ENCODE measurements at places on chromosomes 4 and X.

DNA sequence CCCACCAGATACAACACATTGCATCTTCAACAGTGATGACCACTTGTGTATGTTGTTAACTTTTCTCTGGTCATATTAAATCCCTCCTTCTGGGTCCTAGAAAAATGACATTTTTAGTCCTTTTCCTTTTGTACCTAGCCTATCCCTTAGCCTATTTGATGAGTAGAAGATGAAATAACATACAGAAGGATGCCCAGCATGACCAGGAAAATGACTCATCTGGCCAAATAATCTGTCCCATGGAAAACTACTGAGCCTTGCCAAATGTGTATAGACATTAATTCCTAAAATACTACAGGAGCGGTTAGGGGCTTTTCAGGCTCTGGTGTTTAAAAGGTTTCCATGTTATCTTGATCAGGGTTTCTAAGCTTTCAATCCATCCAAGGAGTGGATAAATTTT is 129.0 kb upstream of the KCNIP4 start:
- DNase-seq = no peak

DNA sequence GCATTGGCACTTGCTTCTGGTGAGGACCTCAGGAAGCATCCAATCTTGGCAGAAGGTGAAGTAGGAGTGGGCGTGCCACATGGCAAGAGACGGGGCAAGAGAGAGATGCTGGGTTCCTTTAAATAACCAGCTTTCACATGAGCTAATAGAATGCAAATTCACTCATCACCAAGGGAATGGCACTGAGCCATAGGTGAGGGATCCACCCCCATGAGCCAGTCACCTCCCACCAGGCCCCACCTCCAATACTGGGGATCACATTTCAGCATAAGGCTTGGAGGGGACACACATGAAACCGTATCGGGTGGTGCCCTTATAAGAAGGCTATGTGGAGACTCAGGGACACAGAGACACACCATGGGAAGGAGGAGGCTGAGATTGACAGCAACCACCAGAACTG is 140.0 kb upstream of the MSX1 start:
- DNase-seq = no peak

- no peak for DNase-seq
Observed at GRCh38 chrX:40003428-40004245, 94.1 kb downstream of the BCOR start.

DNA sequence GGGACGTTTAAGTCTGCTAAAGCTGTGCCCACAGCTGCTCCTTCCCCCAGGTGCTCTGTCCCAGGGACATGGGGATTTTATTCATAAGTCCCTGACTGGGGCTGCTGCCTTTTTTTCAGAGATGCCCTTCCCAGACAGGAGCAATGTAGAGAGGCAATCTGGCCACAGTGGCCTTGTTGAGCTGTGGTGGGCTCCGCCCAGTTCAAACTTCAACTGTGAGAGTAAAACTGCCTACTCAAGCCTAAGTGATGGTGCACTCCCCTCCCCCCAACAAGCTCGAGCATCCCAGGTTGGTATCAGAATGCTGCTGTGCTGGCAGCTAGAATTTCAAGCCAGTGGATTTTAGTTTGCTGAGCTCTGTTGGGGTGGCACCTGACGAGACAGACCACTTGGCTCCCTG is 1371.4 kb downstream of the ADGRL3 start:
- no peak for DNase-seq
